ENCODE measurements at places on chromosomes 1 and 21. TPM values are rescaled to one million over a fixed set of nuclear protein-coding genes. Genes with fewer than 3 reads are reported as not detected.

The KRTAP11-1 gene
- total RNA-seq, result not detected

The TLR5 gene
- 0.27 TPM for total RNA-seq

The TMEM269 gene
- 0.13 TPM for total RNA-seq

The LCE3C gene
- total RNA-seq, result not detected

The MRPL24 gene
- 46.3 TPM for total RNA-seq

The RPTN gene
- total RNA-seq, result not detected

The SCCPDH gene
- 55.9 TPM for total RNA-seq

The TMEM51 gene
- 9.2 TPM for total RNA-seq

The BCL10 gene
- 145 TPM for total RNA-seq

The CEP350 gene
- total RNA-seq, result 58.4 TPM

The SPRR5 gene
- total RNA-seq, result not detected

The FCRL1 gene
- total RNA-seq, result not detected

The NUP210L gene
- 0.07 TPM for total RNA-seq

The OR10K2 gene
- not detected for total RNA-seq

All from thoracic aorta endothelial cell (primary cell).